ENCODE measurements at places on chromosomes 3 and 15.

- DNase-seq: no peak
Measured at GRCh38 chr3:34678575-34678974, 880.1 kb downstream of the PDCD6IP start.

GRCh38 chr15:31031471-31032067, 40.1 kb upstream of the MTMR10 start:
- no peak for DNase-seq

GRCh38 chr3:105315815-105316214, 50.9 kb upstream of the ALCAM start:
- no peak for DNase-seq

GRCh38 chr3:42667523-42668412, 14.3 kb downstream of the ZBTB47 start:
- no peak for DNase-seq

GRCh38 chr3:185365291-185366073, 2.5 kb downstream of the MAP3K13 start:
- DNase-seq: no peak

DNA sequence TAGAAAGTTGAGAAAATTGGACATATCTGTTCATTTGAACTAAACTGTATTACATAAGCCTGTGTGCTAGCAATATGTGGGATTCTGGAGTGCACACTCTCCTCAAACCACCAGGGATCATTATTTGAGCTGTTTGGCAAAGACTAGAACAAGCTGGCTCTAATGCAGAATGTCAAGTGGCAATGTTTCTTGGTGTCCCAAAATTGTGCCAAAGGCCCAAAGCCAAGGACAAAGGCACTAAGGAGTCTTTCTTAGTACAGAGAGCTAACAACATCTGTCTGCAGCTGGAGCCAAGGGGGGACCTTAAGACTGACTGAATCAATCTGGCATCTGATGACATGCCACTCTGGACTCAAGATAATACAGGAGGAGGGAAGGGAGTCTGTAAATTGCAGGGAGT, 76.7 kb upstream of the STRIT1 start:
- DNase-seq: no peak

- no peak for DNase-seq
Measured at GRCh38 chr3:148716657-148717056, 19.0 kb downstream of the AGTR1 start.

GRCh38 chr3:37435572-37435971, 261.2 kb upstream of the LRRFIP2 start:
- no peak for DNase-seq

- no peak for DNase-seq
Measured at GRCh38 chr3:117096549-117096948, 387.0 kb downstream of the TUSC7 start.

GRCh38 chr15:81311752-81312464, 12.0 kb downstream of the STARD5 start:
- DNase-seq: no peak

DNA sequence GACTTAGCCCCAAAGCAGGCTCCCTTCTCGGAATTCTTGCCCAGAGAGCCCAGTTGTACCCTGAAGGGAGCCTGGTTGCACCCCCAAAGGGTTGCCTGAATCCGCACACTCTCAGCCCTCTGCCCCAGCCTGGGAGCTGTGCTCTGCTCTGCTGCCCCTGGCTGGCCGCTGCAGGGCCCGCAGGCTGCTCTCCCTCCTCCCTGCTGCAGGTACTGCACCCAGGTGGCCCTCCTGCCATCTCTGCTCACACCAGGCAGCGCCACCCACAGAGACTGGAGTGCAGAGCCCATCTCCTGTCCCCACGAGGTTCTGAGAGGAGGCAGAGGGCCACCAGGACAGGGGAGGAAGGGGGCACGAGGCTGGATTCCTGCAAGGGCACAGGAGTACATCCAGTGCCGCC, 134.2 kb upstream of the NSMCE3 start:
- DNase-seq: no peak

DNA sequence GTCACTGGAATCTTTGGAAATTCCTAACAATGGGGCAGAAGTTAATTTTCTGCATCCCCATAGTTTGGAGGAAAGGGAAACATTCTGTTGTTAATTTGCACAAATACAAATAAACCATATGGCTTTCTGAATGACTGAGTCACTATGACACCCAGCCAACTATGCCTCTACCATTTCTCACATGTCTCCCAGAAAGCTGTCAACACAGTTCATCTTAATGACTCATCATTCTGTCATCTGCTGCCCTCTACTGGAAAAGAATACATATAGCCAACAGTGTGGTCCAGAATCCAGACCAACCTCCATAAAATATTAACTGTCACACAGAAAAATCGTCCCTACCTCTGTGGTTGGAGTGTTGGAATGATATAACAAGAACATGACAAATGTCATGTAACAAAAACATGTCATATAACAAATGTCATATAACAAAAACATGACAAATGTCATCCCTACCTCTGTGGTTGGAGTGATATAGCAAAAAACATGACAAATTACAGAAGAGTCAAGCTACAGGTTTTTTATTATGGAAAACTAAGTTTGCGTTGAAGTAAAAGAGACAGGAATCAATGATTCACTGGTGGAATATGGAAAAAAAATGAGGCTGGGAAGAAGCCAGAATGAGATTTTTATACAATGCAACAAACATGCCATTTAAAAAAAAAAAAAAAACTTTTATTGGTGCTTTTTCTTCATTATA, 47.7 kb upstream of the GYG1 start:
- no peak for DNase-seq

- DNase-seq: no peak
Measured at GRCh38 chr3:12948891-12949711, 107.7 kb upstream of the RPL32 start.

DNA sequence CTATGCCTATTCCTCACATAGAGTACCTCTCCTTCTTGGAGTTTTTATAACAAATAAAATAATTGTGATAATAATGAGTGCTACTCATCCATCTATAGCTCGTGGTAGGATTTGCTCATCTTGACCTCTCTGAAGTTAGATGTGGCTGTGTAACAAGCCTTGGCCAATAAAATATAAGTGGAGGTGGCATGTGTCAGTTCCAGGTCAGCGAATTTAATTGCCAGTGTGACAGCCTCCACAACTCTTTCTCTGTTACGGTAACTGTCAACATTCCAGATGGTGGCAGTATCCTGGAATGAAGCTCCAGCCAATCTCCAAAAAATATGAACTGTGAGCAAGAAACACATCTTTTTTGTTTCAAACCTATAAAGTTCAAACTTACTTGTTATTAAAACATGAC, 13.8 kb downstream of the CLRN1 start:
- DNase-seq: no peak

DNA sequence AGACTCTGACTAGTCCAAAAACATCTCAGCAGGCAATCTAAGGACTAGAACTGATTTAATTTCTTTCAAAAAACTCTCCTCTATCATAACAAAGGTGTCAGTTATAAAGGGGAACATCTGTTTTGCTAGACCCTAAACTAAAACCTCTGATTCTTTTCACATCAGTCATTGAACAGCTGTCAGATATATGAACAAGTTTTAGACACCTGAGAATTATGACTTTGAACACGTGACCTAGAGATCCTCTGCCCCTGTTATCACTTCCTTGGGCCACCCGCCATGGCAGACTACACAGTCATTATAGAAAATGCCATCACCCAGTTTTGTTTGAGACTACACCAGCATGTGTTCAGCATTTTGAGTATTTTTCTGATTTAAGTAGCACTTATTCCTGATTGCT, 282.3 kb upstream of the TBL1XR1 start:
- no peak for DNase-seq

GRCh38 chr3:97009427-97010019, 195.1 kb downstream of the EPHA6 start:
- no peak for DNase-seq

- DNase-seq: no peak
Measured at GRCh38 chr3:171346582-171347300, 113.5 kb downstream of the TNIK start.

- DNase-seq: no peak
Measured at GRCh38 chr15:64048781-64049460, 2.6 kb upstream of the DAPK2 start.

DNA sequence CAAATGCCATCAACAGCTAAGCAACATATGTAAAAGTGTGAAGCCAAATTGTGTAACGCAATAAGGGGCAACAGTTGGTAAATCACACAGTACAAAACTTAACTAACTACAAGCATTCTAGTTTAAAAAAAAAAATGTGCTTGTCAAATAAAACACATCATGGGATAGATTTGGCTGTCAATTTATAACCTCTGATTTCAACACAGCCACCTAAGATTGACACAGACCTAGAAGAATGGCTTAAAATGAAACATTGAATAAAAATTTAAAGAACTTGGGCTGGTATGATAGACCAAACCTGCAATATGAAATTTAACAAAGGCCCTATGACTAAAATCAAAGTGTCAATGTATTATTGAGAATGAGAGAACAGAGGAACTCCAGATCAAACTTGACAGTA, 148.4 kb downstream of the NR1I2 start:
- no peak for DNase-seq

GRCh38 chr3:67176396-67176795, 178.3 kb downstream of the KBTBD8 start:
- DNase-seq: no peak

GRCh38 chr3:127451321-127451720, 139.2 kb downstream of the TPRA1 start:
- DNase-seq: no peak

DNA sequence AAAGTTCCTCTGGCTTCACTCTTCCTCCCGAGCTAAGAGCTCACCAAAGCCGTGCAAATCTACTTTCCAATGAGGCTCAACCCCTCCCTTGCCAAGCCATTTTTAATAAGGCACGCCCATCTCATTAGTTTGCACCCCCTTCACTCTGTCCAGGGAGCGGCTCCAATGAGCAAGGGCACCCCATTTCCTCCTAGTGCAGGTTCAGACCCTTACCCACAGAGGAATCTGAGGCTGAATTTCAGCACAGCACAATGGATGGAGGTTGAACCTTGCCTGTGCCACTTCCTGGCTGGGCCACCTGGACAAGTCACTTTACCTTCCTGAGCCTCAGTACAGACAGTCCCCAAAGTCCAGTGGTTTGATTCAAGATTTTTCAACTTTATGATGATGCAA, 25.4 kb downstream of the XPC start:
- DNase-seq: no peak

DNA sequence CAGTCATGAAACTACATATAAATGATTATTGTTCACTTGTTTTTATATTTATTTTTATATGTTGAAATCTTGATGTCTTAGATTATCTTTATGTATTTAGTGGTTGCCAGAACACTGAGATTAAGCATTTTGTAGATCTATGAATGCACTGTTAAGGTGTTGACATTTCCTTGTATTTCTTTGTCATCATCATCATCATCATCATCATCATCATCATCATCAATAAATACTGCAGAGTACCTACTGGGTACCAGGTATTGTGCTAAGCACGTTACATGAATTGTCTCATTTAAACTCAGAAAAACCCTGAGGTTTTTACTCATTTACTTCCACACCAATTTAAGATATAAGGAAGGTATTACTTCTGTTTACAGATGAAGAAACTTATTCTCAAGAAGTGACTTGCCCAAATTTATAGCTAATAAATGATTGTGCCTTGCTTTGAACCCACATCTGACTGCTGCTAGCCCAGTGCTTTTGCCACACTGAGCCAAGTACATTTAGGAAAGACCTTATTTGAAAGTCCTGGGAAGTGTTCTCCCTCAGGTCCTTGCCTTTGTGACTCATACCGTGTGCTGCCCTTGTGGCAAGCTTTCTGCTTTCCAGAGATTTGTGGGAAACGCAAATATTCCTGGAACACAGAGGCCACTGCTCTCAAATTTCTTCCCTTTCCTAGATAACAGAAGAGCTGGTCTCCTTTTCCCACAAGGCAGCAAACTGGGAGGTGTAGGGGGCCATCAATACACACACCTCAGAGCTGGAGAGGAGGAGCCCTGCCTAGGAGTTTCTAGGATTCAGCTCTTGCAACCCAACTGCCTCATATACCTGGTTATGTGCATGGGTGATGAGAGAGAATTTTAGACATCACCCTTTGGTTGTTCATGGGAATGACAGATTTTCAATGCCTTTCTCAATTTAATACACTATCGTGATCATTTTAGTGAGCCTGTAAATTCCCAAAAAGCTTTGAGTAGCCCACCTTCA, 115.4 kb upstream of the C15orf61 start:
- DNase-seq: no peak

GRCh38 chr15:70876011-70876410, 16.2 kb downstream of the THAP10 start:
- DNase-seq: no peak

All from stimulated activated CD8-positive, alpha-beta memory T cell treated with anti-CD3 and anti-CD28 coated beads, Interleukin-4, amount 100 ng/mL, for 1 hour (primary cell).